ENCODE measurements at places on chromosomes 3 and 15.

DNA sequence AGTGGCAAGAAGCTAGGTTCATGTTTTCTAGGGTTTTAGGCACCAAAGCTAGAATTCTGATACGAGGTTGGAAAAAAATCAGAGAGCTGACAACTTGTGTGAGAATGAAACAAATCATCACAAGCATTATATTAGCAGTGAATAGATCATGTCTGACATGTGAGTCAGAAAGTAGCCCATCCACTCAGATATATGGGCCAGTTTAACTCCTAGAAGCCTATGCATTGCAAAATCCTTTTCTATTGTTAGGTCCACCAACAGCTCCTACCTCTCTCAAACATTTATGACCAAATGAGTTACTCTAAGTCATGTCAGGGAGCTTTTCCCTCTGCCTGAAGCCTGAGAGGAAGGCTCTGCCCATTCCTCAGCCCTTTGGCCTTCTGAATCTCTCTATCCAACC, 44.0 kb downstream of the KBTBD12 start:
- no peak for DNase-seq

DNA sequence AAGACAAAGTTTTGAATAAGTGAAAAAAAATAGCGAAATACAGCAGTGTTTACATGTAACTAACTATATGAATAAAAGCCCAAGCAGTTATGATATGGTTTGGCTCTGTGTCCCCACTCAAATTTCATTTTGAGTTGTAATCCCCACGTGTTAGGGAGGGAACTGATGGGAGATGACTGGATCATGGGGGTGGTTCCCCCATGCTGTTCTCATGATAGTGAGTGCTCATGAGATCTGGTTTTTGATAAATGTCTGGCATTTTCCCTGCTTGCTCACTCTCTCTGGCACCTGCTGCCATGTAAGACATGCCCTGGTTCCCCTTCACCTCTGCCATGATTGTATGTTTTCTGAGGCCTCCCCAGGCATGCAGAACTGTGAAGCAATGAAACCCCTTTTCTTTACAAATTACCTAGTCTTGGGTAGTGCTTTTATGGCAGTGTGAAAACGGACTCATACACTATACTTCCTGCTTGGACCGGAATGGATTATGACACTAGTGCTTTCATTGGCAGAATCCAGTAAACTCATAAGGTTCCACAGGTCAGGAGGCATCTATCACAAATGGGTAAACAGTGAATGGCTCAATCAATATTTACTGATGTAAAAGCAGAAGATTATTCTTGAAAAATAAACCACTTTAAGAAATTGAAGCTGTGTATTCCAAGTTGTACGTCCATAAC, 192.1 kb downstream of the CBLB start:
- DNase-seq = no peak

GRCh38 chr3:32630266-32630665, 54.7 kb upstream of the CNOT10 start:
- DNase-seq = no peak

DNA sequence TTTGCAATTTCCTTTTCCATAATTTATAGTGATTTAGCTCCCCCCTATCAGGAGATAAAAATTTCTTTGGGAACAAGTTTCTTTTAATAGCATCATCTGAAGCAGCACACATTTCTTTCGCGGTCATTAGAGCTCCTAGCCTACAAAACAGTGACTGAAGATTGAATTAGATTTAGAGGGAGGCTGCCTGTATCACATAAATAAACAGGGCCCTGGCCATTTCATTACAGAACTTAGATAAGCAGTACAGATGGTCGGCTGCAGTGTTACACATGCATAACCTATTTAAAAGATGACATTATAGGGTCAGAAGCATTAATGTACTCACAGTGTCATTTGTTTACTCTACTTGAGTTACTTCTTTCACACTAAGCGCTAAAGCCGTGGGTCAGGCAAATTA, 81.4 kb upstream of the SLC25A26 start:
- DNase-seq = no peak

DNA sequence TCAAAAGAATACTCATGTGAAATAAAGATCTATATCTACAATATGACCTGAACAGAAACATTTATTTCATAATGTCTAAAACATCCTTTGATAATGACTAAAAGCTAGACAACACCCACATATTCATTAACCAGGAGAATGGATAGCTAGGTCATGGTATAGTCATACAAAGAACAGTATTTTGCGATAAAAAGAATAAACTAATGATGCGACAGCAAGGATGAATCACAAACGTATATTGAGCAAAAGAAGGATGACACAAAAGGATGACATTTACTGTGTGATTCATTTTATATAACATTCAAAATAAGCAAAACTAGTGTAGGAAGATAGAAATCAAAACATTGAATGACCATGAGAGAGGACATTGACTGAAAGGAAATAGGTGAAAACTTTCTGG, 1233.1 kb downstream of the OTOL1 start:
- no peak for DNase-seq

- no peak for DNase-seq
Observed at GRCh38 chr3:42499478-42499871, 3.0 kb upstream of the VIPR1 start.

DNA sequence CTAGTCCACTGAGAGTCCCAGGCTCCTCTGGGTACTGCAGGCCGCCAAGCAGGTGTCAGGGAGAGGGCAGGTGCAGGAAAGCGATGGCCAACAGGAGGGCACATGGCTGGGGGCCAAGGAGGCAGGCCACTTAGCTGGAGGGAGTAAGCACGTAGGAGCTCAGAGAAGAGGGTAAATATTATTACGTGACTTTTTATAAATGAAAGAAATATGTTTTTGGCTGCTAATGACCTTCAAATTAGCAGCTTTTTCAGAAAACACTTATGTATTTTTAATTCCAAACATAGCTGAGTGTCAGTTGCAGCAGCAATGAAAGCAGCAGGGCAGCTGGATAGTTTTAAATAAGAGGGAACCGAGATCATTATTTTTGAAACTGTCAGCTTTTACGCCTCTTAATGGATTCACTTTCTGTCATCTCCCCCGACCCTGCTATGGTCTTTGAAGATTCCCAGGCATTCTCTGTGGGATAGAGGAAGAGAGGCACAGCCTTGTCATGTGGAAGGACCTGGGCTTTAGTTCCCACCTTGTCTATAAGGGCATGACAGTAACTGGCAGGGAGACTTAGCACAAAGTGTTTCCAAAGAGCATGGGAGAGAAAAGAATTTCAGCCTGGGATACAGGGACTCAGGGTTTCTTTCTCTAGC, 477.1 kb downstream of the EPHB1 start:
- DNase-seq = no peak

DNA sequence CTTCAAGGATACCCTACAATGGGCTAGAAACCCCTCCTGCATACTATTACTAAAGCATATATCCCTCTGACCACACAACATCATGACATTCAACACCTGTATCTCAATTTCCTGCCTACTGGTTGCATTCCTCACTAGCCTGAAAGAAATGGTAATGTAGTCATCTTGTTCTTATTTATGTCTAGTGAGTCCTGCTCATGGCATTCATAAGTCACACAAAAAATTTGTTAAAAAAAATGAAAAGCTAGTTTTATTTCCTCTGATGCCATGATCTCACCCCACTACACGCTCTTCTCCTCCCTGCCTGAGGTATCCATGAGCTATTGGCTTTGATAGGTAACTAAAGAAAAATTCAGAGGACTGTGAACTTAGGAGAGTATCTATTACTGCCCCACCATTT, 284.5 kb downstream of the ZNF385D start:
- no peak for DNase-seq

DNA sequence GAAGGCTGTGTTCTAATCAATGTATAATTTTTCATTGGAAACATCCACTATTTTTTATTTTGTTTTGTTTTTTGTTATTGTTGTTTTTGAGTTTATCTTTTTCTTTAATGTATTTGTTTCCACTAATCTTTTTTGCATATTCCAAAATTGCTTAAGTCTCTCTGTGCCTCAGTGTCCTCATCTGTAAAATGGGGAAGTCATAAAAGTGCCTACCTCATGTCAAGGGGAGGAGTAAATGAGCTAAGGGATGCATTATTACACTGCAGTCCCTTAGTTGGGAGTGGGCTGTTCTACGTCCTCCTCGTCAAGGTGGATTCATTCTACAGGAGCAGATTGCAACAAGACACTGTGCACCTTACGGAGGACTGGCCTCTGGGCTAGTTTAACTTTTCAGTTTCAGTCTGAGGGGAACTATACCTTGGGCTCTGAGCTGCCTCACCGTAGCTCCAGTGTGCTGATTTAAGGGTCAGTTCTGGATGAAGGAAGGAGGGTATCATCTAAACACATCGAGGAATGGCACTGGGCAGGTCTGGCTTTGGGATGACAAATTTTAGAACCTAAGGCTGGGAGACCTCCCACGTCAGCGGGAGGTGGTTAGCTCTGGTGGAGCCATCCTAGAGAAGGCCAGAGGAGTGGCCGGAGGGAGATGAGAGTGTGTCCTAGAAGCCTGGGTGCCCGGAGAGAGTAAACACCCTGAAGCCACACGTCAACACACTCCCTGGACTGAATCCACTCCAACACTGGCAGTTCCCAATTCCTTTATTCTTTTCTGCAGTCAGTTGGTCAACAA, 5.1 kb upstream of the SRP14 start:
- DNase-seq = no peak

DNA sequence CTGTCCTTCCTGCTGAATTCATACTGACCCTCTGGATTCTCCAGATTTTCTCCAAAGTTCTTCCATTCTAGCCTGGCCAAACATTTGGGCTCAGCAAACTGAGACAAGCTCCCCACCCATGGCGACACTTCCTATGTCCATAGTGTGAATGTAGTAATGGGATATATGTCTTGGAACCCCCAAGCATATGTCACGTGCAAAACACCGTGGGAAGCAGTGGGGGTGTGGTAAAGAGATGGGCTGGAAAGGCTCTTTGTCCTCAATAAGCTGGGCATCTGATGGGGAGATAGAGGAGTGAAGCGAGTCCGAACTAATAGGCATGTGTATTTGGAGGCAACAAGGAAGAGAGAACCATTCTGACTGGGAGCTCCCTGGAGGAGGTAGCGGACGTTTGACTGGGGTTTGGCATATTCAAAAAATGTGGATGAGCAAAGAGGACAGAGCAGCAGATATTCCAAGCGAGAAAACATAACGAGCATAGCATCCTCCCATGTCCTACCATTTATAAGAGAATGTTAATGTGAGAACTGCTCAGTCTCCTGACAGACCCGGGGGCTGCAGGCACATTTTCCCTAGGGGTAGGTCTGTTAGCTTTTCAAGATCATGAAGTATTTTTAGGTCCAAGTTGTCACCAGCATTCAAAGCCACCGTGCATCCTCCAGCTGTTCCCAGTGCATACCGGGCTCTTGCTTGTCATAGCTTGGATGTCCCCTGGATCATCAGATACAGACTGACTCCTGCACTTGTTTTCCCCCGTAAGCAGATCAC, 25.6 kb downstream of the TPM1 start:
- DNase-seq = no peak

DNA sequence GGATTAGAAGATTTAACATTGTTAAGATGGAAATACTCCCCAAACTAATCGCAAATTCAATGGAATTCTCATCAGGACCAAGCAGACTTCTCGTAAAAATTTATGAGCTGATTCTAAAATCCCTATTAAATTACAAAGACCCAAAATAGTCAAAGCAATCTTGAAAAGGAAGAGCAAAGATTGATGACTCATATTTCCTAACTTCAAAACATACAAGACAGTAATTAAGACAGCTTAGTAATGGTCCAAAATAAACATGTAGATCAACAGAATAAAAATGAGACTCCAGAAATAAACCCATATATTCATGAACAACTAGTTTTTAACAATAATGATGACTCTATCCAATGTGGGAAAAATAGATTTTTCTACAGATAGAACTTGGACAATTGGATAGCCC, 148.7 kb downstream of the SI start:
- no peak for DNase-seq

- no peak for DNase-seq
Observed at GRCh38 chr3:75015280-75015679, 400.8 kb upstream of the CNTN3 start.

DNA sequence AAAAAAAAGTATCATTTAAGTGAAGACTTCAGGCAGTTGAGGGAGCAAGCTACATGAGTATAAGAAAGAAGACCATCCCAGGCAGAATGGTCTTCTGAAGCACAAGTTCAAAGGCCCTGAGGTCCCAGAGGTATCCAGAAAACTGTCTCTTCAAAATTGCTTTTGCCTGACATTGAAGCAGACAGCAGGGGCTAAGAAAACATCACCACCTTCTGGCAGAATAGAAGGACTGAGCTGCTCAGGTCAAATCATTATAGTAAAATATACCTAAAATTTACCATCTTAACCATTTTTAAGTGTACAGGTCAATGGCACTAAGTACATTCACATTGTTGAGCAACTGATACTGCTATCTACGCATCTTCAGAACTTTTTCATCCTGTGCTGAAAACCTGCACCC, 16.4 kb downstream of the GPR160 start:
- DNase-seq = no peak

GRCh38 chr15:89164712-89165211, 56.6 kb downstream of the RLBP1 start:
- DNase-seq = no peak

DNA sequence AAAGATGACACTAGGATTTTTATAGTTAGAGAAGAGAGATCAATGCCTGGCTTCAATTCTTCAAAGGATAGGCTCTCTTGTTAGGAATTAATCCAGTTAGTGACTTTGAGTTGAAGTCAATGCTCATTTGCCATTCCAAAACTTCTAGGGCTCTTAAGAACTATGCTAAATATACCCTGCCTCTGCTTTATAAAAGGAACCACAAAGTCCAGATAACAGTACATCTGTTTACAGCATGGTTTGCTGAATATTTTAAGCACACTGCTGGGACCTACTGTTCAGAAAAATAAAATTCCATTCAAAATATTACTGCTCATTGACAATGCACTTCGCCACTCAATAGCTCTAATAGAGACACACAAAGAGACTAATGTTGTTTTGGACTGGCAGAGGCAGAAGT, 786.6 kb upstream of the DPPA4 start:
- DNase-seq = no peak

DNA sequence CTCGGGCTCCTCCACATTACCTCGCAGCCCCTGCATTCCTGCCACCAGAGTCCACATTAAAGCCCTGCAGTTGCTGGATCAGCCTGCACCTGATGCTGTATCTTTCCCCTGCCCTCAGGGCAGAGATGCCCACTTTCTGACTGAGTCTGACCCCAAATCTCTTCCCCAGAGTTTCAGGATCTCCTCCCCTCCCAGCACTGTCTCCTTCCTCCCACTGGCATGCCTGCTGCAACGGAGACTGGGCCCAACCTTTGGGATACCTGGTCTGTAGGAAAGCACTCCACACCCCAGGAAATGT, 20.6 kb upstream of the GP9 start:
- DNase-seq = no peak

- no peak for DNase-seq
Observed at GRCh38 chr3:184942735-184943134, 130.8 kb downstream of the VPS8 start.

All from neuronal stem cell (in vitro differentiated cells).